NCI-H1436 (cell line): ENCODE measurements at places on chromosomes 6 and 20.

DNA sequence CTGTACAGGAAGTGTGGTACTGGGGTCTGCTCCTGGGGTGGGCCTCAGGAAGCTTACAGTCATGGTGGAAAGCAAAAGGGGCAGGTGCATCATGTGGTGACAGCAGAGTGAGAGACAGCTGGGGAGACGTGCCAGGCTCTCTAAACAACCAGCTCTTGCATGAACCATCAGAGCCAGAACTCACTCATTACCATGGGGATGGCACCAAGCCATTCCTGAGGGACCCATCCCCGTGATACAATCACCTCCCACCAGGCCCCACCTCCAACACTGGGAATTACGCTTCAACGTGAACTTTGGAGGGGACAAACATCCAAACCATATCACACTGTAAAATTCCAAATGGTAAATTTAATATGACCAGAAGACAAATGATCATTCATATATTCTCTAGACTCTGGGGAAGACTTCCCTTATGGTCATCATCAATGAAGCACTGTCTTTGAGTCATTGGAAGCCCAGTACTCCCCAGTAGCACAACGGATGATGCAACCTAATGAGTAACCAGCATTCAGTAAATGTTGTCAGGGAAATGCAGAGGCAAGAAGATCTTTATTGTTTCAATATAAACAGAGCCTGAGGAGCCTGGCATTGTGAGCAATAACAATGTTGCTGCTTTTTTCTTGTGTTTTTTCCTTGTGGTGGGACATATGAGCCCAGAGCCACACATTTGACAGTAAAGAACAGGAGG lies 48.2 kb upstream of the RALY start:
- DNase-seq = no peak

DNA sequence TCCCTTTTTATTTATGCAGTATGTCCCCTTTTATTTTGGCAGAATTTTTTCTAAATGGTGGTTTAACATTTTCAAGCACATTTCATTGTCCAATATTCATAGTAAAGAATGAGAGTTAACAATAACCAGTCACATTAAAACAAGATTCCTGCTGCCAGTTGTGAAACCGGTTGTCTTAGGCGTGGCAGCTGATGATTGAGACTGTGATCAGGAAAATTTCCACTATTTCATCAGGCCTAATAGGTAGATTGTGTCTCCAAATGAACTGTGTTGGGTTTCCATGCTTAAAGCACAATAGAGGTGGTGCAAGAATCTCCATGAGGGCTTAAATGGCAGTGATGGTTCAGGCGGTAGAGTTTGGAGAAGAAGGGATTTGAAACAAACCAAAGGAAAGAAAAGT lies 15.3 kb downstream of the PRDM1 start:
- DNase-seq = no peak

DNA sequence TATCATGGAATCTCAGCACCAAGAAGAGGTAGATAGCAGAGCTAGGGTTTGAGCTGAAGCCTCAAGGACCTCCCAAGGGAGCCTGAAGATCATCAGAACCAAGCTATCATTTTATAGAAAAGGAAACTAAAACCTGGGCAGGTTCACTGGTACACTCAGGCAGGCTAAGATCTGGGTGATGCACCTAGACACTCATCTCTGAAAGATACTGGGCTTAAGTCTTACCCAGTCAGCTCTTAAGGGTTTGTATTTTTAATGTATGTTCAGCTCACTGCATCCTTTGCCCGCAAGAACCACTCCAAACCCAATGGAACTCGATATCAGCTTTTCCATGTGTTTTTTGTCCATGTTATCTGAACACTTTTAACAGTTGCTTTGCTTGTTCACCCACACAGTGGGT lies 78.0 kb upstream of the SLC22A16 start:
- no peak for DNase-seq

- DNase-seq = no peak
These were observed 917 bp upstream of the TEAD3 start for GRCh38 chr6:35497571-35498421.

DNA sequence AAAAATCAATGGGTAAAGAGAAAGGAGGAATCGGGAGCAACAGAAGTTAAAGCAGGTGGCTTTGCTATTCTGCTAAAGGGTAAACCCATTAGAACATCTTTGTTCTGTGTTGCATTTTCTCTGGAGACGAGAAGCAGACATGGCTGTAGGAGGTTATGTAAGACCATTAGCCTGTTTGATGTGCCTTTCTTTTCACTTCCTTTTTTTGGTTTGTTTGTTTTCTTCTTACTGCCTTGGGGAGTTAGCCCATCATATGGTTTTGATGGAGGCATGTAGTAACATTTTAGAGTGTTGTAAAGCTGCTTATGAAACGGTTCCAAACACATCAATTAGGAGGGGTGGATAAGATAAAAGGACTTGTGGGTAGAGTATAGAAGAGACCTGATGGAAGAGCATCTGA lies 131.0 kb downstream of the DOK5 start:
- DNase-seq = no peak

DNA sequence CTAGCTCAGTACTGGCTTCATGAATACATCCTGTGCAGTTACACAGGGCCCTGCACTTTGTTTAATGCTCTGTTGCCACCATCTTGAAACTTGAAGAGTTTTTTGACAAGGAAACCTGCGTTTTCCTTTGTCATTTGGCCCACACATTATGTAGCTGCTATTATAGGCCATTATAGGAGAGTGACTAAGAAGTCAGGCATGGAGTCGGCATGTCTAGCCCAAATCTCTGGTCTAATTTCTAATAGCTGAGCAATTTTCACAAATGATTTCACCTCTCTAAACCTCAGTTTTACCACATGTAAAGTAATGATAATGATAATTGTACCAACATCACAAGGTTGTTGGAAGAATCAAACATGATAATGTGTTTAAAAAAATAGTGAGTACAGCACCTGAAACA lies 67.1 kb upstream of the MYLIP start:
- no peak for DNase-seq

GRCh38 chr6:113329942-113330635 lies 527.1 kb upstream of the MARCKS start:
- no peak for DNase-seq

DNA sequence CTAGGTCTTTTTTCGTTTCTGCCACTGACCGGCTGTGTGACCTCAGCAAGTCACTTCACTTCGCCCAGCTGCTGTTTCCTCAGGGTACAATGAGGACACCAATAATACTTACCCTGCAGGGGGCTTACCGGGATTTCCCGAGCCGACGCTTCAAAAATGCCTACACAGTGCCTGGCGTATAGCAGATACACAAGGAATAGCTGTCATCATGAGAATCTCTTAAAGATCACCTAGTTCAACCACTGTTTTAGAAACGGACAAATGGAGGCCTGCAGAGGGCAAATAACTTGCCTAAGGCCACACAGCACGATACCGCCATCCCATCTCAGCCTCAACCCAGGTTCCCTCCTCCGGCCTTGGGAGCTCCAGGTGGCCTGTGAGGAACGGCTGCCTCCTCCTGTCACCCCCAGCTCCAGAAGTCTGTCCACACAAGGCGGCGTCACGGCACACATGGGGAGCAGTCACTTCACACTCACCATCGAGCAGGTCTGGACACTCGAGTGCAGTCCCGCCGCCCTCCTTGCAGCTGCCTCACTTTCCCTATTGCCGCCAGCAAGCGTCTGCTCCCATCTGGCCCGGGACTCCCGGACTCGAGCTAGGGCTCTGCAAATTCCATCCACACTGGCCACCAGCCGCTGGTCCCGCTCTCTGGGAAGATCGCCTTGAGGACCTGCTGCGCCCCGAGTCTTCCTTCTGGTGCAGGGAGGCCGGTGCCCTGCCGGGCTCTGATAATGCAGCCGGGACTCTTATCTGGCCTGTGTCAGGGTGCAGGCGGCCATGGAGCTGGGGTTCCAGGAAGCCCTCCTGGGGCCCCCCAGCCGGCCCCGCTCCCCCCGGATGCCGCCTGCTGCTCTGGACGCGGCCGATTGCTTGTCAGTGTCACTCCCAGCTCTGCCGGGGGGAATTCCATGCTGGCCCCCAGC lies at the start of gene RIPOR3:
Gene RIPOR3 (minus strand): TSS at position 893 of the 923 bp plus-strand sequence. CDS start 414 bp downstream, at position 479.
- DNase-seq = no peak

GRCh38 chr6:98985391-98985790 lies 37.6 kb upstream of the FBXL4 start:
- no peak for DNase-seq

- no peak for DNase-seq
These were observed 62.4 kb downstream of the TNFRSF21 start for GRCh38 chr6:47247227-47247797.

DNA sequence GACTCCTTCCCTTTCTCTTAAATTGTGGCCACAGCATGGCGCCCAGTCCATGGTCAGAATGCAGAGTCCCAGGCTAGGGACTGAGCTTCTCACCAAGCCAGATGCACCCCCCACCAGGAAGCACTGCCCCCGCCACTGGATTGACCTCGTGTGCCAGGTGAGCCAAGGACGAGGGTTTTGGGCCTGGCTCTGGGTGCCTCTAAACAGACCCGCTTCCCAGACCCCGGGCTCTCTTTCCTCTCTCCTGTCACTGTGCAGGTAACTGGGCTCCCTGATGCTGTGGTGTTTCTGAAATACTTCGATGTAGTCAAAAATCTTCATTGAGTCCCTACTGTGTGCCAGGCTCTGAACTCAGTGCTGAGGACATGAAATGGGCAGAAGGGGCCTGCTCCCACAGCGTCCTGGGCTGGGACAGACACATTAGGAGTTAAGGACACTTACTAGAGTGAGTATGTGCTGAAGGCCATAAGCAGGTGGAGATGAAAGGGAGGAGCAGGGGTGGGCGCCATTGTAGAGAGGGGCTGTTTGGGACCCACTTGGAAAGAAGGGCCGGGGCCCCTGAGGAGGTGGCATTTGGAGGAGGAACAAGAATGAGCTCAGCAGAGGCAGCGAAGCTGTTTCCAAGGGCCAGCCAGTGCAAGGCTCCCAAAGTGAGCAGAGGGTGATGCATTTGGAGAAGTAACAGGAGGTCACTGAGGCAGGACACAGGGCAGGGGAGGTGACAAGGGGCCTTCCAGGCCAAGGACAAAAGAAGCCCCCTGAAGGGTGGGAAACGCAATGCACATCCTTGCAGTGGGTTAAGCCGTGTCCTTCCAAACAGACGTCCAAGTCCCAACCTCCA lies 217.1 kb downstream of the ANKRD60 start:
- no peak for DNase-seq

- no peak for DNase-seq
These were observed 45.8 kb upstream of the TCF21 start for GRCh38 chr6:133843098-133843497.

GRCh38 chr20:35510951-35511735 lies 18.3 kb downstream of the C20orf173 start:
- DNase-seq = no peak

- no peak for DNase-seq
These were observed 5.3 kb downstream of the ARHGAP18 start for GRCh38 chr6:129704708-129705107.

DNA sequence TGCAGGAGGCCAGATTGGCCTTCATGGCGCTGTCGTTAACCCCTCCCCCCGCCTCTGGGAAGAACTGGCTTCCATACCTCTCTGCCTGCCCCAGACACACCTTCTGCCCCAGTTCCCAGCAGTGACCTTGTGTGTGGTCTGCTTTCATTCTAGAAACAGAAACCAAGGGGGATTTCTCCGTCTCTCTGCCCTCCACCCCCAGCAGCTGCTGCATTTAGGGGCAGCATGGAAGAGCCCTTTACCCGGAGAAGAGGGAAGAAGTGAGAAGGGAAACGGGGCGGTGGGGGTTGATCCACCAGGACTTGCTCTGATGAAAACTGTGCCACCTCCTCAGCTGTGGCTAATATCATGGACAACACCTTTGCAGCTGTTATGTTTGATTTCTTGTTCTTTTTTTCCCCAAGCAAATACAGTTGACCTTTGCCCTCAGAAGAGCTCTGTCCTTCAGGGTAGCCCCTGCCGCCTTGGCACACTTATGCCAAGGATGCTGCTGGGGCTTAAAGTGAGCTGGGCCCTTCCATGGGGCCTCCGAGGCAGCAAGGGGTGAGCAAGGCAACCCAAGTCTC lies 6.1 kb downstream of the GLP1R start:
- DNase-seq = no peak

DNA sequence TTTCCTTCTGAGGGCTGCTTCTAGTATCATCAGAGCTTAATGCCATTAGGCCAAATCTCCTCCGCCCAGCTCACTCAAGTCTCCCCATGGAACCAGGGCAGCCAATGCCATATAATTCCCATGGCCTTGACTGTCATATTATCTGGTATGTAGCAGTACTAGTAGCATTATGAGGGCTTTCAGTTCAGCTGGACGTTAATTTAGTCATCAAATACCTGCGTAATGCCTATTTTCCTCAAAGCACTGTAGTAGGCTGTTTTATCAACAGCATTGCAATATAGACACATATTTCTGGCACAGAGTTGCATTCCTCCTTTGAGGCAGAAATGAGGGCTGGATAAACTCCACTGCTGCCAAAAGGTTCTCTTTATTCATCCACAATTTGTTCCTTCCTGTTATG lies 1.7 kb downstream of the KCTD20 start:
- DNase-seq = no peak

GRCh38 chr20:1757606-1758512 lies 100.3 kb upstream of the SIRPG start:
- DNase-seq = no peak

DNA sequence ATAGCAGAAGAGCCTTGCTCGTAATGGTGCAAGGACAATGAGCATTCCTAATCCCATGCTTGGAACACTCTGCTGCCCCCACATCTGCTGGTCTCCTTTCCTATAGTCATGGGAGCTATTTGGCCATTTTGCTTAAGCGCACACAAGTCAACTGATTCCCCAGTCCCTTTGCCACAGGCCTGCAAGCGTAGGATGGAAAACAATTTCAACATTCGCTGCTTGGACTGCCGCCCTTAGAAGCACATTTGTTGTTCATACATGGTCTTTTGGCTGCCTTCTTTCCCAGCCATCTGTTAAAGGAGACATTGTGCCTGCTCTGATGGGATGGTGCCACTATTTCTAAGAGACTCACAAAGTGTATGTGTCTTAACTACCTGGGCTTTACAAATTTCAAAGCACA lies 96.9 kb downstream of the RFX6 start:
- no peak for DNase-seq

- DNase-seq = no peak
These were observed 555 bp downstream of the FAM120B start for GRCh38 chr6:170307080-170307545.

DNA sequence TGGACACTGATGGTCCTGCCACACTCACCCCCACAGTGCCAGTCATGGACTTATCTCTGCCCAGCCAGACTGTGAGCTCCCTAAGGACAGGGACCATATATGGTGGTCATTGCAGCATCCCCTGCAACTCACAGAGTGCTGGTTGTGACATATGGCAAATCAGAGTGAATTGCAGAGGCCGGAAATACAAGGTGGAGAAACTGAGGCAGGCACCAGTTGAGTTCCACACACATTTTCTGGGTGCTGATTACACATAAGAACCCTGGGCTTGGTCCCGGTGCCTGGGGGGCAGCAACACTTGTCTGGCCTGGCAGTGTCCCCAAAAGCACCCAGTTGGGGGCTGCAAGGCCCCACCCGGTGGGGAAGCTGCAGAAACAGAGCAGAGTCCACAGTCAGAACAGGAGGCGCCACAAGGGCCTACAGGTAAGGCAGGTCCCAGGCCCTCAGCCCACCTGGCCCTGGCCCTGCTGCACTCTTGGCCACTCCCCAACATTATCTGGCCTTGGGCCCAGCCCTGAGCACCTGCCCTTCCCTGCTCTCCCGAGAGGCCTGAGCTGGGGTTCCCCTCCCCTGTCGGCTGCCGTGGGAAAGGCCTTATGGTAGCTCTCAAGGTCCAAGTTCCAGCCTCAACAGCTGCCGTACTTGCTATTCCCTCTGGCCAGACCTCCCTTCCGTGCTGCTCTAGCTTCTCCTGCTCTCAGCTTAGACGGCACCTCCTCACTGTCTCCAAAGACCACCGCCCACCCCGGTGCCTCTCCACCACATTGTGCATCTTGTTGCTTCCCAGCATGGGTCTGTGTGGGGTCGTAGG lies 140.8 kb upstream of the PTPN1 start:
- DNase-seq = no peak
